ENCODE measurements at places on chromosomes 12 and 14.
A peak's percentile ranks its signal among the peaks of the same experiment; 100 is the strongest.

DNA sequence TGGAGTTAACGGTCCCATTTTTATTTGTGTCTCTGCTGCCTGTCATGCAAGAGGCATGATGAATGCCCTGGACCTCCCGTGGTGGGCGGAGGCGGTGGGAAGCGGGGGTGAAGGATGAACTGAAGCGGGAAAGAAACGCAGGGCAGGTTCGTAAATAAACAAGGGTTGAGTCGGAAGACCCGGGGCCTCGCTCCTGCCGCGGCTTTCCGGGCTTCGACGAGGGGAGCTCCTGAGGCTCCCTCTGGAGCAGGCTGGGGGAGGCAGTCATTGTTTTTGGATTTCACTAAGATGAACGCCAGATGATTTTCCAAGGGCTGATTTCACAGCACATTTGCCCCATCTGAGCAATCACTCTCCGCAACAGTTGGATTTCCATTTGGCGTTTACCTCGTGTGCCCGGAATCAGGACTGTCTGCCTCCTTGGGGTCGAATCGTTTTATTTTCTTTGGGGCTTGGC is 130.2 kb downstream of the SLC38A6 start:
- no peak for DNase-seq

DNA sequence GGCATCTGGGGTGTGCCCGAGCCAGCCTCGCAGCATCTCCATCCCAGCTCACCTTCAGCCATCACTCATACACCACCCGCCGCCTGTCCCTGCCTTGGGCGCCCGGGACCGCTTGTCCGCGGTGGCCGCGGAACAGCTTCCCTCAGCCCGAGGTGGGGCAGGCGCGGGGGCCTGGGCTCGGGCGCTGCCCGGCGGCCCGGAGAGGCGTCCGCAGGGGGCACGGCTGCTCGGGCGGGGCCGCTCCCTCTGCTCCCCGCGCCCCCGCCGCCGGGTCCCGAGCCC is 430 bp downstream of the SLC41A2 start:
- peak; percentile 15 for DNase-seq

GRCh38 chr12:111783046-111783445 is 16.3 kb downstream of the ALDH2 start:
- DNase-seq: no peak

- DNase-seq: no peak
These were observed 130.8 kb downstream of the EFCAB11 start for GRCh38 chr14:89823743-89824142.

- DNase-seq: no peak
These were observed 317.6 kb downstream of the DPF3 start for GRCh38 chr14:72576258-72576657.

DNA sequence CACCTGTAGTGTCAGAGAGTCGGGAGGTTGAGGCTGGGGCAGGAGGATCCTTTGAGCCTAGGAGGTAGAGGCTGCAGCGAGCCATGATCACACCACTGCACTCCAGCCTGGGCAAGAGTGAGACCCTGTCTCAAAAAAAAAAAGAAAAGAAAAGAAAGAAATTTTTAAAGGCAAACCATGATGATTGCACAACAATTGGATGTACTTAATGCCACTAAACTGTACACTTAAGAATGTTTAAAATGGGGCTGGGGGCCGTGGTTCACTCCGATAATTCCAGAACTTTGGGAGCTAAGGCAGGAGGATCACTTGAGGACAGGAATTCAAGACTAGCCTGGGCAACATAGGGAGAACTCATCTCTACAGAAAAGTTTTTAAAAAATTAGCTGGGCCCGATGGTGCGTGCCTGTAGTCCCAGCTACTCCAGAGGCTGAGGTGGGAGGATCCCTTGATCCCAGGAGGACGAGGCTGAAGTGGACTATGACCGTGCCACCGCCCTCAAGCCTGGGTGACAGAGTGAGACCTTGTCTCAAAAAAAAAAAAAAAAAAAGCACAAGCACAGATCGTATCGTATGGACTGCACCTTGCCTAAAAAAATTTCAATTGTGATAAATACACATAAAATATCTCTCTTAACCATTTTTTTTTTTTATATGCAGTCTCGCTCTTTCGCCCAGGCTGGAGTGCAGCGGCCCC is 32.7 kb downstream of the JAG2 start:
- no peak for DNase-seq

GRCh38 chr14:96639550-96639949 is 137.4 kb downstream of the PAPOLA start:
- no peak for DNase-seq

DNA sequence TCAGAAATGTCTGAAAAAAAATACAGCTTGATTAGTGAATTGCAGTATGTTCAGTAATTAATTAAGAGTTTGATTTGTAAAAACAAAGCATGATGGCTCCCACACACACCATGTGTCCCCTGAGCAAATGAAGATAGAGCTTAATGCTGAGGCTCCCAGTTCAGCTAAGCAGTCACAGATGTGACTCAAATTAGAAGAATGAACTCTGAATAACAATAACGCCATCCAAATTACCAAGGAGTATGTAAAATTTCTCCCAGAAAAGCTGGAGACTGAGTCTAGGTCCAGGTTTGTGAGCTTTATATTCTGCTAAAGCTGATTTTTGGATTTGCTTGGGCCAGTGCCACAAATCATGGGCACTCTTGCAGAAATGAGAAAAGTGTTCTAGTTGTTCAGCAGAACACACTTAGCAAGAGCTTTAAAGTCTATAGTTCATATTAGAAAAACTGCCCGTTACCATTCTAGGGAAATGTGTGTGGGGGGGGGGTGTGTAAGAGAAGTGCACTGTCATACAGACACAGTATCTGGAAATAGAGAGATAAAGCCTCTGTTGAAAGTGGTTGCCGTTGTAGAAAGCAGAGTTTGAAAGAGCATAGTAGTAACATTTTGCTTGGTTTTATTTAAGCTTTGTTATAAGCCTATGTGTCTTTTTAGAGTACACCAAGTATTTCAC is 253.1 kb downstream of the BCAT1 start:
- no peak for DNase-seq

DNA sequence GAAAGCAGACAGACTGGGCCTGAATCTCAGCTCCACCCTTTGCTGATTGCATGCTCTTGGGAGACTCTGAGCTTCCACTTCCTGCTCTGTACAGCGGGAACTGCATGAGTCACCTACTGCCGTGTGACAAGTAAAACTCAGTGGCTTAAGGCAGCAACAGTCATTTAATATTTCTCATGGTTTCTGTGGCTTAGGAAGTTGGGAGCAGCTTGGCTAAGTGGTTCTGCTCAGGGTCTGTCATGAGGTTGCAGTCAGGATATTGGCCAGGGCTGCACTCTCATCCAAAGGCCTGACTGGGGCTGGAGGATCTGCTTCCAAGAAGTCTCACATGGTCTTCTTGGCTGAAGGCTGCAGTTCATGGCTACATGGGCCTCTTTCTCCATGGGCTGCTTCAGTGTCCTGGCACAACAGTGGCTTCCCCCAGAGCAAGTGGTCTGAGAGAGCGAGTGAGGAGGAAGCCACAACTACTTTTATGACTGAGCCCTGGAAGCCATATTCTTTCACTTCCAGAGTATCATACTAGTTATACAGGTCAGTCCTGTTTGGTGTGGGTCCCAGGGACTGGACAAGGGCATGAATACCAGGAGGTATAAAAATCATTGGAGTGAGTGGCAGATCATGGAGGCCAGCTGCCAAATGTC is 49.7 kb downstream of the FAM222A start:
- DNase-seq: no peak
